AG09319 (cell line): ENCODE measurements at places on chromosomes 11 and 22.

GRCh38 chr22:44723801-44724200 is 21.8 kb downstream of the PRR5 start:
- DNase-seq = no peak

- DNase-seq = no peak
These were observed at the start of gene DSCAML1 for GRCh38 chr11:117796872-117797529. TSS of gene DSCAML1 (minus strand) at chr11:117797216. CDS start at chr11:117797079, 137 bp downstream.

DNA sequence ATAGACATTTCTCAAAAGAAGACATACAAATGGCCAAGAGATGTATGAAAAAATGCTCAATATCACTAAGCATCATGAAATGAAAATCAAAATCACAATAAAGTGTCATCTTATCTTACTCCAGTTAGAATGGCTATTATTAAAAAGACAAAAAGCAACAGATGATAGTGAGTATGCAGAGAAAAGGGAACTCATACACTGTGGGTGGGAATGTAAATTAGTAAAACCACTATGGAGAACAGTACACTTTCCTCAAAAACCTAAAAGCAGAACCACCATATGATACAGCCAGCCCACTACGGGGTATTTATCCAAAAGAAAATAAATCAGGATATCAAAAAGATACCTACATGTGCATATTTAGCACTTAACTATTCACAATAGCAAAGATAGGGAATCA is 700.0 kb upstream of the ANO5 start:
- no peak for DNase-seq

GRCh38 chr11:18379201-18379600 is 15.2 kb upstream of the LDHA start:
- no peak for DNase-seq

DNA sequence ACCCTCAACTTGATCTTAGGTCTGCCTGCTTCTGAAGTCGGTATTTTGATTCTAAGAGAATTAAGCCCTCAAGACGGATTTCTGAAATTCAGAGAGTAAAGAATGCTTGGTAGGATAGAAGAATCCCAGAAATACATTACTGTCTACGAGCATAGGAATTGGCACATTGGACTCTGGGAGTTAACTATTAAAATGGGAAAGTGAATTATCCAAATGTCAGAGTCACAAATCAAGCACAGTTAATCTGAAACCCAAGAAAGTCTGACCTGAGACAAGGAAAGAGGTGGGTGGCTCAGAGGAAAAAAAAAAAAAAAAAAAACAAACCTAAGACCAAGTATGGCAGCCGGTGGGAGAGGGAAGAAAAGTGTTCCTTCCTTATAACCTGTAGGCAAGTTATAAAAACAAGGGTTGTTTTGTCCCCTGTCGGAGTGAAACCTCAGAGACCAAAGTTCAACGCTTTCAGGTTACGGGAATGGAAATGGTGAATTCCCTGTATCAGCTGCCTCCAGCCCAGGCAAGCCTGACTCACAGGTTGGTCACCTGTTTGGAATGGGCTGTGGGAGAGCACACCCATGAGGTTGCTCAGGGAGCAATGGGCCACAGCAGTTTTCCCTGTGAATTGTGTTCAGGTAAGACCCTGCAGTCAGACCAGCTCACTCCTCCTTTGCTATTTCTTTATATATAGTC is 139.0 kb downstream of the ETS1 start:
- no peak for DNase-seq

GRCh38 chr11:119941171-119941570 is 196.7 kb downstream of the TRIM29 start:
- DNase-seq = no peak

GRCh38 chr22:25482868-25483639 is 81.4 kb upstream of the GRK3 start:
- no peak for DNase-seq

- no peak for DNase-seq
These were observed 1098.0 kb downstream of the BRD1 start for GRCh38 chr22:48729499-48730171.

GRCh38 chr11:96337541-96338431 is 5.2 kb downstream of the MAML2 start:
- DNase-seq = no peak

DNA sequence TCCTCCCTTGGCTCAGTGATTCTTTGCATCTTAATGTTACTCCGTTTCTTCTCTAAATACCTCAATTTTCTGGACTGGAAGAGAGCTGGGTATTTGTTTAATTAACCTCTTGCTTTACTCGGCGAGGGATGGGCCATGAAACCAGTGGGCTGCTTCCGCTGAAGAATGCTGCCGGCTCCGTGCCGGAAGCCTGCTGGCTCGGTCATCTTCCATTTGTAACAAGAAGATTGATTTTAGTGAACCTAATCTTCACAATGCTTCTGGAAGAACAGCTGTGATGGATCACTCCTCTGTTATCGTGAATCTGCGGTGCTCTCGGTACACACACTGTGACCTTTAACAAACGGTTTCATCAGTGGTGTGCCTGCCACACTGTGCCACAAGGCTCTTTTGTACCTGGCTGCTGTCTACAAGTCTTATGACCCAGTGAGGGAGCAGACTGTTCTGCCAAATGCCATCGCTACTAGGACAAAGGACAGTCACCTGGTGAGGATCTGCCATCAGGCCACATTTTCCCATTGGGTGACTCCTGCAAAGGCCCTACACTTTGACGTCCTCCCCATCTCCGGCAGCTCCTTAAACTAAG is 25.3 kb upstream of the PARVB start:
- no peak for DNase-seq

DNA sequence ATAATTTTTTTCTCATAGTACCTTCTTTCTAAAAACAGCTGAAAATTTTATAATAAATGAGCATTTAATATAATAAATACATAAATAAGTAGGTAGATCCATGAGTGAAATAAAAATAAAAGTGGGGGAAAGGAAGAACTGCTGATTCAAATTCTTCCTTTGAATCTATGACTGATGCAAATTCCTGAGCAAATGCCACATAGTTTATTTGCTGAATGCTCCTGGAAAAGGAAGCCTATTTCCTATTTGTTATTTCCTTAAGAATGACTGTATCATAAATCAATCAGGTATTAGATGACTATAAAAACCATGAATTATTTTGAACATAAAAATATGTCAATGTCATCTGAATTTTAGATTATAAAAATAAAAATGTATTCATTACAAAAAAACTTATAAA is 16.6 kb downstream of the BTBD10 start:
- no peak for DNase-seq

GRCh38 chr11:45482331-45482730 is 183.1 kb downstream of the CHST1 start:
- no peak for DNase-seq

DNA sequence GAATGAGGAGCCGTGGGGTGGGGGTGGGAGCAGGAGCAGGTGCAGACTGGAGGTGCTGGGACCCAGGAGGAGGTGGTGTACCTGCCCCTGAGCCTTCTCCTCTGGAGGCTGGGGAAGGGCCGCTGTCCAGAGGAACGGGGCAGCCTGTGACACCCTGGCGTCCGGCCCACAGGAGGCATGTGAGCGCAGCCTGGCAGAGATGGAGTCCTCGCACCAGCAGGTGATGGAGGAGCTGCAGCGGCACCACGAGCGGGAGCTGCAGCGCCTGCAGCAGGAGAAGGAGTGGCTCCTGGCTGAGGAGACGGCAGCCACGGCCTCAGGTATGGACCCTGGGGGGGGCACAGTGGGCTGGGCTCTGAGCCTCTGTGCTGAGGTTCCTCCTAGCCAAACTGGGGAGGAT is 42.2 kb upstream of the GCAT start:
- no peak for DNase-seq

DNA sequence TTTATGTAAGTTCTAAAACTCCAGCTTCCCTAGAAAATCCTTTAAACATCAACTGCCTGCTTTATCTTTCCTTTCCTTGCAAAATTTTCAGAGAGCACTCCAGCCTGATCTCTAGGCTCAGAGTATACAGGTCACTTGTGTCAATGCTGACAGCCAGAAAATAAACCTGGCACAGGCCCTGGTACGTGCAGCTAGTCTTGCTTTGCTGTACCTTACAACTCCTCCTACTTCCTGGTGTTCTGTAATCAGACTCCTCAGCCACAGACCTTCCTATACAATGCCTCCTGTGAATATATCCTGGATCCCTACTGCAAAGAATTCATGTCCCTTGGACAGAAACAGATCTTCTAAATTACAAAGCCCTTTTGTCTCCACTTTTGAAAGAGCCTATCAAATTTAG is 24.2 kb upstream of the TMEM123 start:
- DNase-seq = no peak

- no peak for DNase-seq
These were observed 10.0 kb downstream of the FLRT1 start for GRCh38 chr11:64045700-64046099.

GRCh38 chr11:102256251-102256650 is 61.0 kb upstream of the BIRC3 start:
- no peak for DNase-seq

GRCh38 chr11:6523253-6523652 is 26.2 kb downstream of the DNHD1 start:
- no peak for DNase-seq

DNA sequence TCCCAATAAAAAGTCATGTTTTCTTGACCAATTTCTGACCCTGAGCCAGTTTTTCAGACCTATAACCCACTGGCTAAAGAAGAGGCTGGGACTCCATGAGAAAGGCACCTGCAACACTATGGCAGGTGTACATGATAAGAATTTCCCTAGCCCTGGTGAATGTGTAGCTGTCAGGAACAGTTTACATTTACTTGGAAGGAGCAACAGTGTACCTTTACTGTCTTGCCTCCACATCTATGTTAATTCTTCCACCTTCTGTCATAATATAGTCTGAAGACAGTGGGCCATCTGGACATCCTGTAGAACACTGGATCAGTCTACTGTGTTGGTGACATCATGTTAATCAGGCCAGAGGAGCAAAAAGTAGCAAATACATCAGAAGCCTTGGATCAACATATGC is 72.1 kb upstream of the CD82 start:
- DNase-seq = no peak

DNA sequence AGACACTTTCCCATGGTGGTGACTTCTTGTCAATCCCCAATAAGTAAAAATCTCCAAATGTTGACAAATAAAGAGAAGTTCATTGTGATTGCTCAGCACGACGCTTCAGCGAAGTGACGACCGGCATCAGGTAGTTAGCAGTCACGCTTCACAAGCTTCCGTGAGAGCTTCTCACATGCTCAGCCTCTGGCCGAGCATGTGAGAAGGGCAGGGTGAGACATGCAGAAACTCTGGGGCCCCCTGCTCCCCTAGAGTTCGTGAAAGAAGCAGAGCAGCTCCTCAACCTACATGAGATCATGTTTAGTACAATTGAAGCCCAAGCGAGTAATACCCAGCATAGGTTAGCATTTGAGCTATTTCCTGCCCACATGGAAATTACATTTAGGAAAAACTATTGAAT is 4.4 kb upstream of the C11orf16 start:
- DNase-seq = no peak

GRCh38 chr11:2771758-2772466 is 72.1 kb upstream of the KCNQ1OT1 start:
- DNase-seq = no peak

DNA sequence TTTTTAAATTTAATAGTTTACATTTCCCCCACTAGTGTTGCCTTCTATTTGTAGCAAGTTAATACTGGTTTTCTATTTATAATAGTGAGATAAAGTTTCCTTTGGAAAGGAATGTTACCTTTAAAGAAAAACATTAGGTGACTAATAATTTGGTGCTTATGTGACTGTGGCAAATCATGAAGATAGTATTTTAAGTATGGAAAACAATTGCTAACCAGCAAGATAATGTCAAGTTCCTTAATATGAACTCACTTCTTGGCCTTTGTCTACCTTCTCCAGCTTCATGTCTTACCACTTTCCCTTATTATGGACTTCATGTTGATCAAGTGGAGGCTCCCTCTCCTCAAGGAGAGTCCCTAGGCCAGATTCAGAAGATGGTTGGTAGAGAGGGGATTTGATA is 27.2 kb downstream of the ARHGEF12 start:
- DNase-seq = no peak

DNA sequence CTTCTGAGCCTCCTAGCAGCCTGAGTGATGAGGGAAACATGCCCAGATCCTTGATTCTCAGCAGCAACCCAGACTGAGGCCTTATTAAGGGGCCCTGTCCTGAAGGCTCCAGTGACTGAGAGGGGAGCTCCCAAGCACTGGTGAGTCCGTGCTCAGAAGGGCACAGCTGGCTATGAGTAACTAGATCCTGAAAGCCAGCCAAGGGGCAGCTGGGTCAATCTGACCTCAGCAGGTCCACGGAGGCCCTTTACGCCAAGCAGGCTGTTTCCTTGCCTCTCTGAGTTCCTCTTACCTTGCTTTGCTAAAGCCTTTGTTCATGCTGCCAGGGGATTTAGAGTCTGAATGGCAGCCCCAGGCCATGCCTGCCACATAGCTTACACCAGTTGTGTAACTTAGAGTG is 19.3 kb upstream of the MIEF1 start:
- DNase-seq = no peak

DNA sequence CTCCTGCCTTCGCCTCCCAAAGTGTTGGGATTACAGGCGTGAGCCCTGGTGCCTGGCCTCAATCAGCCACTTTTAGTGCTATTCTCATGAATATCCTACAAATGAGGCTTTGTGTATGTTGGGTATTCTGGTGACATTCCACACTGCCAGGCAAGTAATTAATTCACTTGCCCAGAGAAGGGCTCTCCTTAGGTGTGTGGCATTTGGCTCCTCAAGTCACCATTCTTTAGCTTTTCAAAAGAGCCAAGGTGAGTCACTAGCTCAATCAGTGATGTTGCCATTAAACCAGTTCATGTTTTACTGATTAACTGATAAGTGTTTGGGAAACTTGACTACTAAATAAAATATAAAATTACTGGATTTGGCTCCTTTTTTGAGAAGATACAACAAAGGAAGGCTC is 52.2 kb downstream of the SLC25A17 start:
- DNase-seq = no peak

GRCh38 chr11:39641751-39642150 is 1817.7 kb downstream of the LRRC4C start:
- DNase-seq = no peak

DNA sequence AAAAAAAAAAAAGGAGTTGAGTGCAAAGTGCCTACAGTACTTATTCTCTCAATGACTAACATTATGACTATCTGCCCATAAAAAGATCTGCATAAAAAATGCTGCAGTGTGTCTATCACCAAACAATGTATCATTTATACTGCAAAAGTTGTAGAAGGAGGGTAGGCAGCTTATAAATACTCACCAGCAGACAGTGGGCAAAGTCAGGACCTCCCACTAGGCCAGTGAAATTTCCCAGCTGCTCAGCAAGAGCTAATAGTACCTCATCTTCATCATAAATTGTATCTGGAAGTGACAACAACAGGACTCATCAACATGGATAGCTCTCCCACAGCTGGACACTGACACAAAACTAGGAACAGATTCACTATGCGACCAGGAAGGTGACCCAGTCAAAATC is 1.6 kb downstream of the PPP2R1B start:
- DNase-seq = no peak

GRCh38 chr11:64810891-64811272 is 531 bp upstream of the MEN1 start:
- DNase-seq = no peak
